ENCODE measurements at places on chromosomes 12 and 14.

- no peak for DNase-seq
Measured at GRCh38 chr12:65925626-65926025, 101.3 kb downstream of the HMGA2 start.

DNA sequence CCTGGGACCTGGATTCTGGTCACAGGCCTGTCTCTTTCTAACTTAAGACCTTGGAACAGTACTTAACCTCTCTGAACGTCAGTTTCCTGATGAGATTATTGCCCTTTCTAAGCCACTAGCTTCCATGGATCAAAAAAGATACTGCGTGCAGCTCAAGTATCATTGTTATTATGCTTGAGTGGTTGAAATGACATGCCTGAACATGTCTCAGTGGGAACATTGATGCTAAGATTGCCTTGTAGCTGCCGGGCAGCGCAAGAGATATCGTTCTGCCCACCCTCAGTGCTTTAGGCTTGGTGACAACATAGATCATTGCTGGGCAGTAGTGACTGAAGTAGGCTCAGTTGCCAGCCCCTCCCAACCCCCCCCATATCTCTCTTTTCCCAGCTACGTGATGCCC, 131.9 kb downstream of the SMOC1 start:
- DNase-seq = peak; percentile 74

DNA sequence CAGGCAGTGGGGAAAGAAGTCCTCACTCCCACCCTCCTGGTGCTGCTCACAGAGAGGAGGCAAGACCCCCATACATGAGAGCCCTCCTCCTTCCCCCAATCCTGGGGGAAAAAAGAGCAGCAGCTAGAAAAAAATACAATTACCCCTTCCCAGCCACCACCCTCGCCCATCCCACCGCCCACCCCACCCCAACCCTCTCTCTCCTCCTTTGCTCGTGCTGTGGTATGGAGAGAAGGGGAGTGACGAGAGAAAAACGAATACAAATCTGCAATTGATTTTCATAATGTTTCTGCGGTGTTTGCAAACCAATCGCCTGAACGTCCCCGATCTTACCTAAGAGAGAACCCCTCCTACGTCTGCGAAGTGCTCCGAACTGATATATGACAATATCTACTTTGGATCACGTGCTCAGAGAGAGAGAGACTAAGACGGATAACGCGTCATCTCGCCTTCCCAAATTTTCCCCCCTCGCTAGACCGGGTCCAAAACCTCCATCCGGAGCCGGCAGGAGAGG, at the start of gene HOXC11:
TSS of gene HOXC11 (plus strand) at position 405 of the 514 bp plus-strand sequence. CDS start 116 bp downstream, outside the sequence.
- DNase-seq = no peak

- DNase-seq = no peak
Measured at GRCh38 chr12:16599081-16599480, 6.9 kb downstream of the LMO3 start.

DNA sequence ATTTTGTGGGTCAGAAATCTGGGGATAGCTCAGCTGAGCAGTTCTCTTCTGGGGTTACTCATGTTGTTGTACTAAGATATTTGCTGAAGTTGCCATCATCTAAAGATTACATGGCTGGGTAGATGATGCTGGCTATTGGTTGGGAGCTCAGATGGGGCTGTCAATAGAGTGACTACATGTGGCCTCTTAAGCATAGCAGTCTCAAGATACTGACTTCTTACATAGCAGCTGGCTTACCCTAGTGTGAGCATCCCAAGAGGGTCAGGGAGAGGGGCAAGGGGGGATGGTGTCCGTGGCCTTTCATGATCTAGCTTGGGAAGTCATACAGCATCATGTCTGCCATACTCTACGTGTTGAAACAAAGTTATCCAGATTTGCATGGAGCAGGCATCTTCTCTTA, 90.1 kb upstream of the HMGA2 start:
- DNase-seq = no peak

GRCh38 chr14:76651410-76652055, 109.7 kb upstream of the VASH1 start:
- DNase-seq = peak; percentile 46

DNA sequence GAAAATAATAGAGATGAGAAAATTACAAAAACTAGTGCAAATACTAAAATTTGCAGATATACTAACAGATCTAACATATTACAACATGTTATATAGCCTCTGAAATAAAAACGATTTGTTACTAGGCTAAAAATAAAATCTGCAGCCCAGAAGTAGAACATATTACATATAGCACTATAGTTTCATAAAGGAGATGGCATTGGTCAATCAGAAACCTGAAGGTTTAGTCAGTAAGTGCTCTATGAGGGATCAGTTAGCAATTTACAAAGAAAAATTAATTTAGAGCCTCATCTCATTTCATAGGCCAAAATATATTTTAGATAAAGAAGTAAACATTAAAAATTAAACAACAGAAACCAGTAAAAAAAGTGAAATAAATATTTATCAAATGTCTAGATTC, 41.0 kb downstream of the IFNG-AS1 start:
- DNase-seq = no peak

GRCh38 chr14:105436891-105437722, 17.5 kb downstream of the MTA1 start:
- no peak for DNase-seq

DNA sequence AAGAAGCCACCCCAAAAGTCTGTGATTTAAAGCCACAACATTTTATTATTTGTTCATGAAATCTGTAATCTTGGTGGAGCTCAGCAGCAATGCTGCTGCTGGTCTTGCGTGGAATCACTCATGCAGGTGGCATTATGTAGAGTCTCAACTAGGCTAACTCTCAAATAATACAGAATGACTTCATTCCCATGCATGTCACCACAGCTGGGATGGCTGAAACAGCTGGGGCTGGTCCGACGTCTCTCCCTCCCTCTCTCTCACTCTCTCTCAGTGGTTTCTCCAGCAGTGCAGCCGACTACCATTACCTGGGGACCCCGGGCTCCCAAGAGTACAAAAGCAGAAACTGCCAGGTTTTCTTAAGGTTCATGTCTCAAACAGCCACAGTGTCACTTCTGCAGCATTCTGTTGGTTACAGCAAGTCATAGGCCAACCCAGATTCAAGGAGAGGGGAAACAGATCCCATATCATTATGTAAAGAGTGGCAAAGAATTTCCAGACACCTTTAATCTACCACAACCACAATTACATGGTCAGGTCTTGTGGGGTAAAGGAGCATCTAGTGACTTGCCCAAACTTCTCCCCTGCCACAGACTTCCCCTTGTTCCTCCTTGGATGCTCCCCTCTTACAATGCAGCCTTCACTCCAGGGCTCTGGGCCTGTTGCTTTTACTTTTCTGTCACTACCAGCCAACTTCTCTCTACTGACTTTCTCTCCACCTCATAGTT, 192.0 kb upstream of the HMGA2 start:
- DNase-seq = peak; percentile 86

GRCh38 chr12:130334937-130335336, 2.8 kb upstream of the PIWIL1 start:
- DNase-seq = peak; percentile 1

- no peak for DNase-seq
Measured at GRCh38 chr14:43792980-43793379, 714.1 kb downstream of the FSCB start.

- DNase-seq = no peak
Measured at GRCh38 chr12:88951860-88952561, 371.7 kb upstream of the KITLG start.

DNA sequence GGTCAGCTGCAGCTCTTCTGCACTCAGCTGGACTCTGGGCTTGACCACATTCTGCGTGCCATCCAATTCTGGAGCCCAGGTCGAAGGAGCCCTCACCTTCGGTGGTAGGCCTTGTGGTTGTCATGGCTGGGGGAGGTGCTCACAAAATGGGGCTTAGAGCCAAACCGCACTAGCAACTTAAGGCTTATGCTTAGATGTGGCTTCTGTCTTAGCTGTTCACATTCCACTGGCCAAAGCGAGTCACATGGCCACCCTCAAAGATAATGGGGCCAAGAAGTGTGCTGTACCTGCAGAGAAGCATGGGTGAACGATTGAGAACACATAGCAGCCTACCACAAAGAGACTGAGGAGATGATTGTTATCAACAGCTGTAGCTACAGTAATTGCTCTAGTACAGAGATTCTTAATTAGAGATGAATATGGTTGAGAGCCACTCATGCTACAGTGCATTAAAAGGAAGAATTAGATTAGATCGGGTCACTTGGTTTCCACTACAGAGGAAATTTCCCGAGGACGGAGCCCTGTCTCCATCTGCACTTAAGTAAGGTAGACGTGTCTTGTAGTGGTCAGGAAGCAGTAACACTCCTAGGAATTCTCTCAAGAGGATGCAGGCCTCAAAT, 334.6 kb upstream of the FKBP4 start:
- DNase-seq = no peak

- peak; percentile 67 for DNase-seq
Measured at GRCh38 chr14:69129264-69129880, 23.5 kb downstream of the DCAF5 start.

- no peak for DNase-seq
Measured at GRCh38 chr14:70796551-70796950, 12.8 kb downstream of the MAP3K9 start.

DNA sequence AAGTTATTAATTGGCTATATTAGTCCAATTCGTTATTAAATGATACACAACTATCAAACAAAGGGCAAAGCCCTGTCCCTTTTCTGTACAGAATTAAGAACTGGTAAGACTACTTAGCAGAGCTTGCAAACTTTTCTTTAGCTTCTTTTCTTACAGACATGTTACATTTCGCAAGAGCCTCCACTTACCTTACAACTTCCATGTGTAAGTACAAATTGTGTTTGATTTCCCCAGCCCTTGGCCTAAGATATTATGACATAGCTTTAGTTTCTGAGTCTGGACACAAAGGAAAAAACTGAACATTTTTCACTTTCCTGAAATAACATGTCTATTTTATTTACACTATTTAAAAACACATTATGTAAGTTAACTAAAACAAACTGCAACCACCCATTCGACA, 1.7 kb downstream of the ATF7 start:
- no peak for DNase-seq

- DNase-seq = no peak
Measured at GRCh38 chr12:331287-331686, 57.8 kb downstream of the KDM5A start.

- no peak for DNase-seq
Measured at GRCh38 chr12:84860718-84861117, 51.9 kb downstream of the SLC6A15 start.

DNA sequence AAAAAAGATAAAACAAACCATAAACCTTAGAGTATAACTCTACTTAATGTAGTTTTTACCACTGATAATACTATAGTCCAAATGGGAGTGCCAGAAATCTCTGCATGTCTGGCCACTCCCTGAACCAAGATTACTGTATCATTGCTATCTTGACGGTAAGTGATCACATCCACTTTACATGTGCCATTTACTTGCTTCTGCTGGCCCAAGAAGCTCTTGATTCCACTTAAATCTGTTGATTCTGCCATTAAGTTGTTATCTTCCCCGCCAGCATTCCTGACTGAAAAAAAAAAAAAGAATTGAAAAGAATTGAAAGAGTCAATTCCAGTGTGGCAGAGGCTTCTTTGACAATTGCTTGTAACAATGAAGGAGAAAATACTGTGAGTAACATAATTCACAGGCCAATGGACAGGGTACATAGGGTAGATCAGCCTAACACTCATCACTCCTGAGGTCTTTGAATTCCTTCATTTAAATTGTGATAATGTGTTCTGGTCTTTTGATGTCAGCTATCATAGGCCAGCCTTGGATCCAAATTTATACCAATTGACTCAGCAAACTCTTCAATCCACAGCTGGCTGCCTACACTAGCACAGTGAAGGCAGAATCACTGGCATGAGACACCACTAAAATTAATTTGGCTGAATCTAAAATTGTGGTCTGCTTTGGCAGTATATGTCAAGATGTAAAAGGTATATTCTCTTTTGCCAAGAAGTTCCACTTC, 665.2 kb upstream of the FLRT2 start:
- DNase-seq = no peak

DNA sequence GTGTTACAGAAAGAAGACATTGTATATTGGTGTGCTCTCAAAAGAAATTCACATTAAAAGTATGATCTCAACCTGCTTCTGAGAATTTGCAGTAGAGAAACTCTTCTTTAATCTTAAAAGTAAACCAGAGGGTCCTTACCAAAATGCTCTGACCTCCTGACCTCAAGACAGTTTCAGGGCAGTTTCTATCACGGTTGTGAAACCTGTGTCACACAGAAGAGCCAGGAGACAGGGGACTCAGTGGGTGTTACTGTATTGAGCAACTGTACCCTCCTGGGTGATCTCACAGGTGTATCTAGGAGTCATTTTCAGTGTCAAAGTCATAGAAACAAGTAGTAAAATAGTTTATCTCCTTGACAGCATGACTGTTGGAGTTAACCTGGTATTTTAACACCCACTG, 178.0 kb downstream of the GRIP1 start:
- no peak for DNase-seq

DNA sequence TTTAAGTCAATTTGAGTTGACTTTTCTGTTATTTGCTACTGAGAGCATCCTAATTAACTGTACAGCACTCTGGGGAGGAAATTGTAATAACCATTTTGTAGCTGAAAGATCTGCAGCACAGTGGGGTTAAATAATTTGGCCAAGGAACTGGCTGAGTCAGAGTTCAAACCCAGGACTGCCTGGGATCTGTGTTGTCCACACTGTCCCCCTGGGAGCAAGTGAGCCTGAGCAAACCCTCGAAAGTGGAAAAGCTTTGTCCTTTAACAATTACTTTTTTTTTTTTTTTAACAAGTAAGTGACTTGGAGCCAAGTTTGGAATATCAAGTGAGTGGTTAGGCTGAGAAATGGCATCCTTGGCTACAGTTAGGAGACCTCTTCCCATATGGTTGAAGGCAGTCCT, 247.2 kb upstream of the CCDC196 start:
- DNase-seq = no peak

GRCh38 chr14:94921456-94921855, 151.5 kb upstream of the GSC start:
- no peak for DNase-seq

- no peak for DNase-seq
Measured at GRCh38 chr14:64945431-64946178, 3.1 kb upstream of the GPX2 start.

DNA sequence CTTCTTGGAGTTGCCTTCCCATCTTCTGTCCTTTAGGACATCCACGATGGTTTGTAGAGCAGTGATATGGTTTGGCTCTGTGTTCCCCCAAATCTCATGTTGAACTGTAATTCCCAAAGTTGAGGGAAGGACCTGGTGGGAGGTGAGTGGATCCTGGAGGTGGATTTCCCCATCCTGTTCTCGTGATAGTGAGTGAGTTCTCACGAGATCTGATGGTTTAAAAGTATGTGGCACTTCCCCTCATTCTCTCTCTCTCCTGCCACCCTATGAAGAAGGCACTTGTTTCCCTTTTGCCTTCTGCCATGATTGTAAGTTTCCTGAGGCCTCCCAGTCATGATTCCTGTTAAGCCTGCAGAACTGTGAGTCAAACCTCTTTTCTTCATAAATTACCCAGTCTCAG, 99.2 kb downstream of the BRMS1L start:
- no peak for DNase-seq
